ENCODE measurements at places on chromosomes 3 and 15. TPM values are rescaled to one million over a fixed set of nuclear protein-coding genes. Genes with fewer than 3 reads are reported as not detected.

The CHRNA7 gene
- 0.95 TPM for total RNA-seq

The TJP1 gene
- 78.4 TPM for total RNA-seq

The LYSMD2 gene
- total RNA-seq, result 16.8 TPM

The UBXN7 gene
- total RNA-seq, result 22.2 TPM

The PLA1A gene
- total RNA-seq, result 20.8 TPM

The PPM1M gene
- 51.9 TPM for total RNA-seq

The CPEB1 gene
- 2.8 TPM for total RNA-seq

- DNase-seq, result no peak
These were observed 21.6 kb upstream of the SPTBN5 start for GRCh38 chr15:41915255-41915994.

DNA sequence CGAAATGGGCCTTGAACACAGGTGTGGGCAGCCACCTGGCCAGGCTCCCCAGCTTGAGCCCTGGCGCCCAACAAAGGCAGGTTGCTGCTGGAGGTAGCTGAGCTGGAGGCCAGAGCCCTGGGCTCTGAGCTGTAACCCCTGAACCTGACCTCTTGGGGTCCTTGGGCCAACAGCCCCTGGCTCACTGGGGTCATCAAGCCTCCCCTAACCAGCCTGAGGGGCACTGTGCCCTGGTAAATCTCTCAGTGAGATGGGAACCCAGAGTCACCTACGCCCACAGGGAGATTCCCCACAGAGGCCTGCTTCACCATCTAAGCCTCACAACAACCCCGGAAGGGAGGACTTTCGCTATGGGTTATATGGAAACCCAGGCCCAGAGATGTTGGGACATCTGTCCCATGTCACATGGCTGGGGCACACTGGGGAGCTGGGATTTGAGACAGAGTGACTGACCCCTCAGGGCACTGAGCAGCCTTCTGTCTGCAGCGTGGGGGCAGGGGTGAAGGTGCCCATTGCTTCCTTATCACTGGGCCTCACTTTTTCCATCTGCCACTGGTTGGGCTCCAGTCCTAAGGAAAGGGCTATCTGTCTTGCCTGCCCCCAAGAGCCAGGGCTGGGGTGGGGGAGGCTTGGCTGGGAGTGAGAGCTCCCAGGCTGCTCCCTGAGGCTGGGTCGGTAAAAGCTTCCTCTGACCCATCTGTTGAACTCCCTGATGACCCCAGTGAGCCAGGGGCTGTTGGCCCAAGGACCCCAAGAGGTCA lies 59.1 kb downstream of the IQSEC1 start:
- no peak for DNase-seq

DNA sequence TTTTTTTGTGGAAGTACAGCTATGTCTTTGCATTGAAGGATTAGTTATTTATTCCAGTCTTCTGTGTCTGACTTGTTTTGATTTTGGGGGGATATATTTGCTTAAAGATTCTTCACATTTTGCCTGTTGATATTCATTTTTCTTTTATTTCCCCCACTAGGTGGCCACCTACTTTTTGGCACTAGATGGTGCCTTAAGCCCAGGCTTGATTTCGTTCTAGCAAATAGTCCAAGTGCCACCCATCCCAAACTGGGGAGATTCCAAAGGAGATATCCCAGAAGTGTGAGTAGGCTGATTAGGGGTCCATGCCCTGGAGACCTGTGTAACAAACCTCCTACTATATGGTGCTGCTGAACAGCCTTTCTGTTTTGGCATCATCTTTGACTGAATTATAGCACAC lies 80.0 kb upstream of the SPATA16 start:
- no peak for DNase-seq

DNA sequence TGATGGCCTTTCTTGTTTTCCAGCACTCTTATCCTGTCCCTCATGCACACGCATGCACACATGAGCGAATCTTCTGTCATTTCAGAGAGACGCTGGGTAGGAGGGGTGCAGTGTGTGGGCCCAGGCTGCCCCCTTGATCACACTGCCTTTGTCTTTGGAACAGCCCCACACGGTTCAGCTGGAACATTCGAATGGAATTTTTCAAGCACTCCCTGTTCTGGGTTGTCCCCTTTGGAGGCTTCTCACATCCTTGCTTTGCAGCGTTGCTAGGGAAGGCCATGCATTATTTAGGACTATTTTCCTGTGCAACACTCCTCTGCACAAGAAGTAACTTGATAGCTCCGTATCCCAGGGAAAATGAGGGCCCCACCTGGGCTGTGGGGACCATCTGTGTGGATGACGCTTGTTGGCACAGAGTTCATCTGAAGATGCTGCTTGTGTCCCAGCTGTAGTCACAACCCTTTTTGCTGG lies 78.4 kb downstream of the SPSB4 start:
- no peak for DNase-seq

DNA sequence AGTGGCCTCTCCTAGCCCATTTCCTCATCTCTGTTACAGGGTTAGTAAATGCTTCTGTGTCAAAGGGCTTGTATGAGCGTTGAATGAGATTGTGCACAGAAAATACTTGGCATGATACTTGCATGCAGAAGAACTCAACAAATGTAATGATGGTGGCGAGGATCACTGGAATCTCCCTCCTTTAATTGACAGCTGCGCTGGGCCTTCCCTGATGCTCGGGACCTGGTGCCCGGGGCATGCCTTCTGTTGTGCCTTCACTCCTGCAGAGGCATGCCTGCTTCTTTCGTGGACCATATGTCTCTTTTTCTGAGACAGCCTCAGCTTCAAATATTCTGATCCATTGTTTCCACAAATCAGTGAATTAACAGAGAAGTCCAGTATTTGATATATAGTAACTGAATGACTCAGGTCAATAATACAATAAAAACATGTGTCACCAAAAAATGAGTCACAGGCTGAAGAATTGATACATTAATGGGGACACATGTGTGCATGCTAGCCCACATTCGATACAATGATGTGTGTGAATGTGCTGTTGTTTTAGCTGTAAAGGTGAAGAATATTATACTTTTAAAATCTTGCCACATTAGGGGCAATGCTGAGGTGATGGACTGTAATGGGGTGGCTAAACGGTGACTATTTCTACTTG lies 243.3 kb upstream of the TBL1XR1 start:
- no peak for DNase-seq

- no peak for DNase-seq
These were observed 15.8 kb downstream of the SOX2 start for GRCh38 chr3:181727341-181728032.

- no peak for DNase-seq
These were observed 25.9 kb downstream of the MELTF start for GRCh38 chr3:197003461-197004385.

DNA sequence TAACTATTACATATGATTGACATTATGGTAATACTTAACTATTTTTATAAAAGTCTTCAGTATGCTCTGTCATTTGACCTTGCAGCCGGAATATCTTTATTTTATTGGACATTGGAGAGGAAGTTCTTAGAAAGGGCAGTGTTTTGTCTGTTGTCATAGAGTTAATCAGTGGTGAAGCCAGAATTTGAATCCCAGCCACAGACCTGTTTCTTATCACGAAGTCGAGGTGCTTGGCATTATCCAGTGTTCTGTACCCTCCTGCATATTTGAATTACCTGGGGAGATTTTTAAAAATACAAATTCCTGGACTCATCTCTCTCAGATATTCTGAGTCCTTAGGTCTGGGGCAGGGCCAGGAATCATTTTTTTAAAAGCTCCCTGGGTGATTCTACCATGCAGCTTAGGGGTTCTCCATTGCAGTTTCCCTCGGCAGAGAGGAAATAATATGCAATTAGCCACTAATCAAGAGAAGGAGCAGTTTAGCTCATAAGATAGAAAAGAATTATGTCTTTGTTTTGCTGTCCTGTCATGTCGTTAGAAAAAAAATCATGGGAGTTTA lies 195.6 kb upstream of the CFAP20DC start:
- DNase-seq, result no peak

DNA sequence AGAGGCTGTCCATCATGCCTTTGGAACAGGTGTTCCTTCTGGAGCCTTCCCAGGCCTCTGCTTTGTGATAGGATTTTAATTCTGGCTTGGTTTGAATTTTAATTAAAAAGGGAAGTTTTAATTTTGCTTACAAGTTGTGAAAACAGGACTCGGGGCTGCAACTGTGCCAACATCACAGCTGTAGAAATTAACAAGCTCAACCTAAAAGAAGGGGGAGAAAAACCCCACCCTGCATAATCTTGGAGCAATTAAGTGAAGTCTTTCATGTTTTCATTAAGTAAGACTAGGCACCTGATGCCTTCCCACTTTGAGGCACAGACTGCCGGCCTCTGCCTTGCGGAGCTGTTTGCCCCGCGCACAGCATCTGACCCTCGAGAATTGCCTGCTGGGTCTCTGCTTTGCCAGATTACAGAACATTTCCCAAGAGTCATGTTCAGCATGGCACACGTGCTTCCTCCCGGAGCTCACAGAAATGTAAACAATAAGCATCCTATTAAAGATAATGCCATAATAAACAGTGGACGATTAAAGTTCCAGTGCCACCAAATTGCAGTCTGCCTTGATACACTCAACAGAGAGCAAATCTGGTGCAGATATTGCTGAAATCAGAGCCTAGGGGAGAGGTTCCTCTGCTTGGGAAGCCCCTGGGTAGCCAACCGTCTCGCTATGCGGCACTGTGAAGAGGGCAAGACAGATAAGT lies 364.2 kb downstream of the LRTM1 start:
- DNase-seq, result no peak

- no peak for DNase-seq
These were observed 11.1 kb downstream of the TNK2 start for GRCh38 chr3:195897081-195897852.

- DNase-seq, result no peak
These were observed 5.6 kb downstream of the SLC25A38 start for GRCh38 chr3:39388741-39389248.

DNA sequence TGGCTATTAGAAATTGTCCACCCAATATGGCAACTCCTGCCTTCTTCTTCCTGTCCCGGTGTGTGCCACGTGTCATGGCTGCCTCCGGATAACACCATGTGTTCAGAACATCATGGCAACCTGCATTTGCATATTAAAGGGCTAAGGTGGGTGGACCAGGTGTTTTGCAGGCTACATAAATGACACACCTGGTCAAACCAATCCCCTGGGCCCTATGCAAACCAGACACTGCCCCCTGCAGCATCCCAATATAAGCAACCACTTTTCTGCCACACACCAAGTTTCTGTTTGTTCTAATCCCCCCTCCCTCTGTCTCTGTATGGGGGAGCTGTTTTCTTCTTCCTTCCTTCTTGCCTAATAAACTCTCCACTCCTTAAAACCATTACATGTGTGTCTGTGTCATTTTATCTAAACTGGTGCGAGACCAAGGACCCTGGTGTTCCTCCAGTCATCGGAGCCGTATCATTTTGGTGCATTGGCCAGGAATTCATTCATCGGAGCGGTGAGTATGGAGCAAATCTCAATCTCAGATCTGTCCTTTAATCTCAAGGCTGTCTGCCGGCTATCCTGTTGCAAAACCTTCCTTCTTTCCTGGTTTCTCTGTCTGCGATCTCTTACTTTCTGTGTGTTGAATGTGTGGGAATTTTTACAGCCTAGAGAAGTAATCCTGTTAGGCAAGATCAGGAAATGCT lies 44.5 kb downstream of the NCEH1 start:
- no peak for DNase-seq

- DNase-seq, result no peak
These were observed 56.8 kb upstream of the TGFBR2 start for GRCh38 chr3:30549600-30549999.

DNA sequence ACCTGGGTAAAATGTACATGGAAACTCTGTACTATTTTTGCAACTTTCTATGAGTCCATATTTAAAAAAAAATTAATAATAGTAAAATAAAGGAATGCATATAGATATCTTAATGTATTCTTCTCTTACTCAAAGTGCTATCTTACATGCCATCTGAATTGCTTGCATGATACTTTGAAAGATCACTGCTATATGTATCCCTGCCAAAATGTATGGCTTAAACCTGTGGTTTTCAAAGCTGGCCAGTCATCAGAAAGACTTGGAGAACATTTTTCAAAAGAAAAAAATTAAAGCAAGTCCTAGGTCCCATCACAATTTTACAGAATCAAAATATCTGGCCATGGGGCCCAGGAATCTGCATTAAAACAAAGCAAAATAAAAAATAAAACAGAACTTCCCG lies 262.1 kb downstream of the LPP start:
- no peak for DNase-seq

GRCh38 chr3:58281069-58281468 lies 25.0 kb upstream of the RPP14 start:
- no peak for DNase-seq

- DNase-seq, result no peak
These were observed 44.0 kb upstream of the SEC22A start for GRCh38 chr3:123157598-123158287.

DNA sequence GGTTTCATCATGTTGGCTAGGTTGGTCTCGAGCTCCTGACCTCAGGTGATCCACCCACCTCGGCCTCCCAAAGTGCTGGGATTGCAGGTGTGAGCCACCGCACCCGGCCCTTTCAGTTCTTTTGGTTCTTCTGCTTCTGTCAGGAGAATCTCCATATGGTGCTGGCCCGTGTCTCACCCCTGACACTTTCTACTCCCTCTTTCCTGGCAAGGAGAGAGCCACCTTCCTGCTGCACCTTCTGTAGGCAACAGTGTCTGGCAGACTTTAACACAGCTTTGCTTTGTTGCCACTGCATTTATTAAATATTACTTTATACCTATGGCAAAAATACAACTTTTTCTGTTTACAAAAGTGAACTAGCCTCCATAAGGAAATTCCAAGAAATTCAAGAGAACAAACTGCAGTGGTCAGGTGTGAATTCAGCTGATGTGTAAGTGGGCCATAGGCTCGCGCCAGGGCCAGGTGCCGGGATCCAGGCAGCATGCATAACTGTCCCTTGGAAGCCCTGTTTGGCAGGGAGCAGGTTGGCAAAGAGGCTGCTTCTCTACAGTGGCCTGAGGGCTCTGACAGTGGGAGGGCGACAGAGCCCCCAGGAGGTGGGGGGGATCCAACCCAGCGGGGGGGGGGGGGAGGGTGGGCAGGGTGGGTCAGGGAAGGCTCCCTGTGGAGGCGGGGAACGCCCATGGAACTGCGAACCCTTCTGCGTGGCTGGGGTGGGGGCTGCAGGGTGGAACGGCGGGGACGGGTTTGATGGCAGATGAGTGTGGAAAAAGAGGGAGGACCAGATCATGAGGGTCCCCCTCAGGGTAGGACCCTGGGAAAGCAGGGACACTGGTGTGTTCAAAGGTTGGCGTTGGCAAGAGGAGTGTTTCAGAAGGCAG lies 21.1 kb downstream of the CTSH start:
- no peak for DNase-seq

- no peak for DNase-seq
These were observed 303.9 kb downstream of the GAP43 start for GRCh38 chr3:115927197-115927596.

- DNase-seq, result no peak
These were observed 5.1 kb downstream of the DUOX1 start for GRCh38 chr15:45134682-45135604.

- no peak for DNase-seq
These were observed 7.8 kb upstream of the RPSA start for GRCh38 chr3:39398700-39399099.

- DNase-seq, result no peak
These were observed 140.1 kb upstream of the TMEM108 start for GRCh38 chr3:132898141-132898540.

GRCh38 chr3:15633159-15633558 lies 31.6 kb downstream of the BTD start:
- no peak for DNase-seq
